ENCODE measurements at places on chromosomes 5 and 9.

DNA sequence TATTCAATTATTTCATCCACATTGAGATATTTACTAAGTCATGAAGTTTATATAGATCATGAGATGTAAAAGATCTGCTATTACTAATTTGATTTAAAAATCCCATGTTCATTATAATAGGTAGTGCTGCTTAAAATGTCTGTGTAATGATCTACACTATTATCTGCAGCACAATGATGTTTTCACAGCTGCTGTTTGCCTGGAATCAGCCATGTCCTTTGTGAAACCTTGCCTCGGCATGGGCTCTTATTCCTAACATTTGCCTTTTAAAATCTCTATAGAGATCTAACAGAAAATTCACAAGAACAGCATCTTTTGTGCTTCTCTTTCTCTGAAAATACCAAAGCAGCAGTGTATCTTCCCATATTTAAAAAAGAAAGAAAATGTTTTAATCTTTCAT, 444.6 kb downstream of the PTPRD start:
- DNase-seq, result peak; percentile 92

DNA sequence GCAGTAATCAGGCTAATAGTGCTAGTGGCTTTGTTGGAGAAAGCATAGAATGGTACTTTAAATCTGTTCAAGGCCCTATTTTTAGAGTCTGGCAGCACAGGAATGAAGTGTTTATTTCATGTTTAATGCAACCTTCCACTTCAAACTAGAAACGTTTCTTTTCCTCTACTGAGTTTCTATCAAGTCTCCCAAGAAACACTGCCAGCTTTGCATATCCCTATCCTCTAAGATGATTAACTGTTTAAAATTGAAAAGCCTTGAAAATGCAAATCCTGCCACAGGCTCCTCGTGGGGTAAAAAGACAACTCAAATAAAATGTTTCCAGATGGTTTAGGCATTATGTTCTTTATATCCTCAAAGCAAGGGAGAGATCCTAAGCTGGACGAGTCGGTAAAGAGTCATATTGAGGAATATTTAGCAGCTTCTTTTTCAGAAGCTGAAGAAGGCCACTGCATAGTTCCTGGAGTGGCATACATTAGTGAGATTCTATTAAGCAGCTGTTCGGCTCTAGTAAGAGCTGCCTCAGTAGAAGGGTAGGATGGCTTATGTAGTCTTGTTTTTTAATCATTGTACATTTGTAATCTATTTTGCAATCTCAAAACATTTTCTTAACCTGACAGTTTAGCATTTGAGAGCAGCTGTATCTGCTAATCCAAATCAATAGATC, 251.2 kb downstream of the CHSY3 start:
- DNase-seq, result no peak

DNA sequence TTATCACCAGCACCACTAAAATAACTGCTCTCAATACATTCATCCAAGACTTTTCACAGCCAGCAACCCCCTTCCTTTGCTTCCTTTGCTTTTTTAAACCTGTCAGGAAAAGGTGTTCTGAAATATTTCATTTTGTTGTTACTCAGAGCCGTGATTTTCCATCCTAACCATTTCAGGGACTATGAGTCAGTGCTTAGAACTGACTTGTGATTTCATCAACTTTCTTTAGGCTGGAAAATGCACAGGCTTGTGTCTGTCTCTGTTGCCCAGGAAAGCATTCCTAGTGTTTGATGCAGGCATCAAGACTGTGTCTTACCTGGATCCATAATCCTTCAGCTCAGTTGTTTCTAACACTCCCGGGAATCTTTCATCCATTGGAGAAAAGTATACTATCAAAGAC, 805.6 kb downstream of the BRINP1 start:
- DNase-seq, result no peak

- no peak for DNase-seq
These were observed 6.0 kb downstream of the SLC6A7 start for GRCh38 chr5:150195736-150196485.

- no peak for DNase-seq
These were observed 52.1 kb upstream of the AFAP1L1 start for GRCh38 chr5:149219584-149219983.

DNA sequence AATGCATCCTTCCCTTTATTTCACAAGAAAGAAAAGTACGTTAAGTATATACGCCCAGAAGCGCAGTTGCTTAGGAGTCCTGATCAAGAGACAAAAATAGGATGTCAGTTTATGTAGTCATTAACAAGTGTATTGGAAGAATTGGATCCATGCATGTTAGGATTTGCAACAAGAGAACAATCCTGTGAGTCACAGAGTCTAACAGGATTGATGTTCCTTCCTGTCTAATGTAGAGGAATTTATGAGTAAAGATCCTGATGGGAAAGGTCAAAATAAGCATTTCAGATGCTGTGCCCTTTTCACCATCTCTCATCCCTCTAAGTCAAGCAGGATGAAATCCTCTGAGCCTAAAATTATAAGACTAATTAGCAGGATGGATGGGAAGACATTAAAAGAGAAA, 406.0 kb upstream of the GRIA1 start:
- DNase-seq, result no peak

- DNase-seq, result no peak
These were observed 354.5 kb upstream of the IZUMO3 start for GRCh38 chr9:24900179-24900578.

DNA sequence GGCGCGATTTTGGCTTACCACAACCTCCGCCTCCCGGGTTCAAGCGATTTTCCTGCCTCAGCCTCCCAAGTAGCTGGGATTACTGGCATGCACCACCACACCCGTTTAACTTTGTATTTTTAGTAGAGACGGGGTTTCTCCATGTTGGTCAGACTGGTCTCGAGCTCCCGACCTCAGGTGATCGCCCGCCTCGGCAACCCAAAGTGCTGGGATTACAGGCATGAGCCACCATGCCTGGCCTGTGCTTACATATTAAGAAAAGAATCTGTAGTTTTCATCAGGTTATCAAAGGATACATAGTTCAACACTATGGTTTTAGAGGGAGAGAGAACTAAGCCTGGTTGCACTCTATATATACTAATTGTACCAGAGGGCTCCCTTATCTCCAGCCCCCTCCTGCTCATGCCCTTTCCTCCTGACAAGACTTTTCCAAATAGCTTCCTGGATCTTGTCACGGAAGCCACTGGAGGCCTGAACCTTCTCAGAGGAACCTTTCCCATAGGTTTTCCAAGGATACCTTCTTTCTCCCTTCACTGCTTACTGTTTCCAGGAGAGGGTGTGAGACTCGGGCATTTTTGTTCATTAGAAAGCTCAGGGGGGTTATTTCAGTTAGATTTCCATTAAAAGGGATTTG, 53.1 kb downstream of the SLC44A1 start:
- DNase-seq, result no peak

GRCh38 chr5:72212171-72212570, 104.9 kb downstream of the MAP1B start:
- no peak for DNase-seq

GRCh38 chr5:10621832-10622231, 58.0 kb downstream of the ANKRD33B start:
- DNase-seq, result no peak

GRCh38 chr5:167999182-167999581, 292.3 kb upstream of the WWC1 start:
- DNase-seq, result no peak

DNA sequence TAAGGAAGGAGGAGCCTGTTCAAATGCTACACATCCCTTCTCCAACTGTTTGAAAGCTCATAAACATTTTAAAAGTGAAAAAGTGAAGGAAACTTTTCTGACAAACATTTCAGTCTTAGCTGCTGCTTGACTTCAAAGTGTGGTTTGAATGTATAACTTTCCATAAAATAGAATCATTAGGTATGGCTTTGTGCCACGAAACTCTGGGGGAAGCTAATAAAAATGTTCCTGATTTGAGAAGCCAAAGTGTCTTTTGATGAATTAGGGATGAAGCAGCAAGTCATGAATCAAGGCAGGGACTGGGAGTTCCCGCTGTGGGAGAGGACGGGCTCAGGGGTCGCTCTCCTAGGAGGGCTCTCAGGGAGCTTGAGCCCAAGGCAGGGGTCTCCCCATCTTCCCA, 15.3 kb downstream of the MVB12B start:
- no peak for DNase-seq

- no peak for DNase-seq
These were observed 20.2 kb upstream of the CEP78 start for GRCh38 chr9:78215706-78216105.

DNA sequence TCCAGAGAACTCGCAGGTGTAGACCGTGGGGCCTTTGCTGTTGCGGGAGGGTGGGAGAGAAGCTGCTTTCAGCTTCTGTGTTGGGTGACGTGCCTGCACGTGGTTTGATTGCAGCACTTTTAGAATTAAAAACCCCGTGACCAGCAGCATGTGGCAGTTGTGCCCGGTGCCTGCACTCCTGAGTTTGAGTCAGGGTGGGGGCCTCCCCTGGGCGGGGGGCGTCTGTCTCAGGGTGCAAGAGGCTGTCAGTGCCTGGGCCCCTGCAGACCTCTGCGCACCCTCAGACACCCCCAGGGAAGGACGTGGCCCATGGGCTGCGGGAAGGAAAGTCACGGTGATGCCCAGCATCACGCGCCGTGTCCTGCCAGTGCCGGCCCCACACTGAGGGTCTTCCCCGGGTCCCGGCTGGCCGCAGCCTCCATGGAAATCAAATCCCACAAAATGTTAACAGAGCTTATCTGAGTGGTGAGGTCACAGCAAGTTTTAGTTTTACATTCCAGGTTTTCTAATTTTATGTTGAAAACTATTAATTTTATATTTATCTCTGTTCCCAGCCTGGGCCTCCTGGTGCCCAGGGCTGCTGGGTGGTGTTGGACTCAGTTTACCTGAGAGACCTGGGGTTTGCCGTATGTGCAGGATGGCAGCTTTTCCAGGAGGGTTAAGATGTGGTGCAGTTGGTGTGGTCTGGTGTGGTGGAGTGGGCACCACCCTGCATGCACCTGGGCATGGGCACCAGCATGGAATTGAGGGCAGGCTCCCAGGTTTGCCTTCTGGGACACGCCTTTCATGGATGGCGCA, 33.3 kb downstream of the AHRR start:
- no peak for DNase-seq

GRCh38 chr5:109452661-109453060, 42.9 kb upstream of the PJA2 start:
- no peak for DNase-seq

GRCh38 chr9:7653262-7653661, 146.3 kb downstream of the DMAC1 start:
- DNase-seq, result no peak

DNA sequence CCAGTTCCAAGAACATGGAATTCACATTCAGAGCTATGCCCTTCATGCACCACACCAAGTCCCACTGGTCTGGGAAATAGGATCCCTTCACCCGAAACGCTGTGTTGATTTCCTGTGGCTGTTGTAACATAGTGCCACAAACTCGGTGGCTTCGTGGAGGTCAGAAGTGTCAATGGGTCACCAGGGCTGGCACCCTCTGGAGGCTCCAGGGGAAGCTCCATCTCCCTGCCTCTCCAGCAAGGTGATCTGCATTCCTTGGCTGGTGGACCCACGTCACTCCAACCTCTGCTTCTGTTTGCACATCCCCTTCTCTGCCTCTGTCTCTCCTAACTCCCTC, 28.9 kb upstream of the ALDH1B1 start:
- DNase-seq, result no peak

DNA sequence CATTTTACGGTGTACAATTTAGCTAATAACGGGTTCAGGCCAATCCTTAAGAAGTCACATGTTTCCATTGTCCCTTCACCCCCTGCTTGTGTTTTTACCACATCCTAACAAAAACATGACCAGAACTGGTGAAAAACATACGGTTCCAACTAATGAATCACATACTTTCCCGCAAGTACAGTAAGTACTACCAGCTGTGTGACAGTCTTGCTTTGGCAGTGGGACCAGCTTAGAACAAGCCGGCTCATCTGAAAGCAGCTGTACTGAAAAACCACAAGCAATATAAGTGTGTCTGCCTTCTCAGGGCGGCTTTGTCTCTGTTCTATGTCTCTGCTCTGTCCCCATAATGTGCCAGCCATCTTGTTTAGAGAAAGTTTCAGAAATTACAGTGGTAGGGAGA, 242.5 kb downstream of the BNC2 start:
- no peak for DNase-seq

- no peak for DNase-seq
These were observed 379.4 kb downstream of the SEMA5A start for GRCh38 chr5:9166202-9167112.

- DNase-seq, result no peak
These were observed 52.0 kb downstream of the ITGA2 start for GRCh38 chr5:53041071-53041692.

- no peak for DNase-seq
These were observed 18.1 kb upstream of the SCGB3A1 start for GRCh38 chr5:180609386-180609785.

GRCh38 chr5:142627383-142628217, 58.3 kb downstream of the FGF1 start:
- DNase-seq, result no peak

DNA sequence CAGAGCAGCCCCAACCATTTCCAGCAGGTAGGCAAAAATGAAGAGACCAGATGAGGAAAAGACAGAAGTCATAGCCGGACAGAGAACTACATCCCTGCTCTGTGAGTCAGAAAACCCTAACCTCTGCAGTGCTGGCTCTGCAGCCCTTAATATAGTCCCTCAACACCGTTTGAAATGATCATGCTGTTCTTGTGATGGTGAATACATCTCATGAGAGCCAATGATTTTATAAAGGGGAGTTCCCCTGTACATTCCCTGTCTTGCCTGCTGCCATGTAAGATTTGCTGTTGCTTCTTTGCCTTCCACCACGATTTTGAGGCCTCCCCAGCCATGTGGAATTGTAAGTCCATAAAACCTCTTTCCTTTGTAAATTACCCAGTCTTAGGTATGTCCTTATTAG, 216.8 kb upstream of the RFX3 start:
- DNase-seq, result no peak

GRCh38 chr5:133399247-133399891, 213.0 kb downstream of the FSTL4 start:
- no peak for DNase-seq

- DNase-seq, result no peak
These were observed 17.3 kb upstream of the XPA start for GRCh38 chr9:97714435-97714834.

- no peak for DNase-seq
These were observed 14.4 kb downstream of the FAM169A start for GRCh38 chr5:74851684-74852353.

DNA sequence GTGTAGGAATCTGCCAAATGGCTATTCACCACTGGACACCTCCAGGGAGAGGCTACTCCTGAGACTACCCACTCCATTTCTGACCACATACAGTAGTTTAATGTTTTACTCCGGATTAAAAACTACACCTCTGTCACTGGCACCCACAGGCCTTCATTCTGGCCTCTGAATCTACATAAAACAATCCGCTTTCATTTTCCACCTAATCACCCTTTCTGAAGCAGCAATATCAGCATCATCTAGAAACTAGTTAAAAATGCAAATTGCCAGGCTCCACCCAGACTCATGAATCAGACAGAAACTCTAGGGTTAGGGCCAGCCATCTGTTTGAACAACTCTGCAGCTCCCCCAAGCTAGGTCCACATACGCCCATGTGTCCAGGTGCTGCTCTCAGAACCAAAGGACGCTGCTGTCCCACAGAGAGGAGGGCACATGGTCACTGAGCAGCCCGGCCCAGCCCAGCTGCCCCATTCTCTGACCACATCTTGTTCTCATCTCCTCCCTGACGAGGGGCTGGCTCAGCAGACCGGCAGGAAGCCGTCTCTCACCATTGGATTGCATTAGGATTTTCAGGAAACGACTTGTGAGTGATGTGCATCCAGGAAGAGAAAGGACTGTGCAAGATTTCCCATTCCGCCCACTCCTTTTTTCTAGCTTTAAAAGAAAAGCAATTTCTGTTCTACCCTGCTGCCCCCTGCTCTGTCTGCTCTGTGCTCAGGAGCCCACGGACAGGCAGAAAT, 34.7 kb downstream of the ADAM19 start:
- DNase-seq, result no peak

- no peak for DNase-seq
These were observed 124.5 kb downstream of the EDIL3 start for GRCh38 chr5:84260140-84260539.
